ENCODE measurements at places on chromosomes 6 and 20.

DNA sequence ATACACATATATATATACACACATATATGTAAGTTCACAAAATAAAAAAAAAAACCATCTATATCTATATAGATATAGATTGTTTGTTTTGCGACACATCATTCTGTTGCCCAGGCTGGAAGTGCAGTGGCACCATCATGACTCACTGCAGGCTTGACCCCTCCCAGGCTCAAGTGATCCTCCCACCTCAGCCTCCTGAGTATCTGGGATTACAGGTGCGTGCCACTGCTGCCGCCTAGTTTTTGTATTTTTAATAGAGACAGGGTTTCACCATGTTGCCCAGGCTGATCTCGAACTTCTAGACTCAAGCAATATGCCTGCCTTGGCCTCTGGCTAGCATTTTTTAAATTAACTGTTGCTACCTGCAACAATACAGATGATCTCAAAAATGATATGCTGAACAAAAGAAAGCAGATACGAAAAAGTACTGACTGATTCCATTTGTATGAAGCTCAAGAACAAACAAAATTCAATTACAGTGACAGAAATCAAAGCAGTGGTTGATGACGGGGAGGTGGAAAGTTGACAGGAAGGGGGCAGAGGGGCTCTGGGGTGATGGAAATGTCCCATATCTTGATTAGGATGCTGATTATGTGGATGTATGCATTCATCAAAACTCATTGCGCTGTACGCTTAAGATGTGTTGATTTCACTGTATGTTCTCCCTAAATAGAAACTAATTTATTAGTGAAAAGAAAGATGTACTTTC, 49.6 kb downstream of the ATXN1 start:
- DNase-seq, result peak; percentile 38

DNA sequence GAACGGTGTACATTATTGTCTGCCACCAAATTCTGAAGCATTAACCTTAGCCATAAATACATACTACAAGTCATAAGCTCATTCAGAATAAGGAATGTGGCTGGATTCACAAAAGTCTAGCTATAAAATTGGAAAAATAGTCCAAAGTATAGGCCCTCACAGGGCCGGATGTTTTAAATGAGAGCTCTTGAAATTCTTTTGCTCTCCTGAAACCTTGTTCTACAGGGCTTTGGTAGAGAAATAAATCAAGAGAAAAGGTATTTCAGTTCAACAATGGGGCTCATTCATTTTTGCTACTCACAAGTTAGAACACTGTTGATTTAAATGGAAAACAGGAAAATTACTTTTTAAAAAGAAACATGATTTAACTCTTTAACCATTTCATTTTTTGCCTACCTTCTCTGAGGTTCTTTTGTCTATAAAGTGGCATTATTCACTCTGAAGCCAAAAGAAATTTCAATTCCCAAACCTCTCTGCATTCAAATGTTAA, 58.0 kb downstream of the PREP start:
- DNase-seq, result no peak

DNA sequence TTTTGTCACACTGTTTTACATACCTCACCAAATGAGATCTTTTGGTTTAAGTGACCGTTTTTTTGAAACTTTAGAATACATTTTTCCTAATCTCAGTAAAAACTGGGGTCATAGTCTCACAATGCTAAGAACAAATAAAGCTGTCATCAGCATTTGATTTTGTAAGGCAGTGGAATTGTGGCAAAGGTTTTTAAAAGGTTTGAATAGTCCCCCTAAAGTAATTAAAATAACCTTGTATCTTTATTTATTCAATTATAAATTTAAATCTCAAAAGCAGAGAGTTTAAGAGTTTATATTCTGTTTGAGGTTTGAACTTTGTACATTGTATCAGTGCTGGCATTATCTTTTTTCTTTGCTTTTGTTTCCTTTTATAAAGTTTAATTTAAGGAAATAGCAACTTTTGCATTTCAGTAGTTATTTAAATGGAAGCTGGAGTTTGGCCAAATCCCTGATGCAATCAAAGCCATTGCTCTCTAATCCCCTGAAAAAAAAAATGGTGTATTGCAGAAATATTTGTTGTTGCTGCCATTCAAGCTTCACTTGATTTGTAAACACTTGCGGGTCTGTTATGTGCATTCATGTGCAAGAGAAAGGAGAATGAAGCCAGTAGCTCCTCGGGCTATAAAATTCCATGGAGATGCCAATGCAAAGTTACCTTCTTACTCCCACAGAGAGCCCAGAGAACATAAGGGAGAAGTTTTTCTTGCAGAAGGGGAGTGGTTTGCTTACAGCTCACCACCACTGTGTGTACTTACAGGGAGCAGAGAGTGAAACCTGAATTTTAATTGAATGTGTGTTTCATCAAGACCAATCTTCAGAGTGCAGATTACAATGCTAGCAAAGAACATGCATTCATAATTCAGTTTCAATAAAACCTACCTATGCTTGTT, 391.8 kb downstream of the ARHGAP18 start:
- peak; percentile 59 for DNase-seq

DNA sequence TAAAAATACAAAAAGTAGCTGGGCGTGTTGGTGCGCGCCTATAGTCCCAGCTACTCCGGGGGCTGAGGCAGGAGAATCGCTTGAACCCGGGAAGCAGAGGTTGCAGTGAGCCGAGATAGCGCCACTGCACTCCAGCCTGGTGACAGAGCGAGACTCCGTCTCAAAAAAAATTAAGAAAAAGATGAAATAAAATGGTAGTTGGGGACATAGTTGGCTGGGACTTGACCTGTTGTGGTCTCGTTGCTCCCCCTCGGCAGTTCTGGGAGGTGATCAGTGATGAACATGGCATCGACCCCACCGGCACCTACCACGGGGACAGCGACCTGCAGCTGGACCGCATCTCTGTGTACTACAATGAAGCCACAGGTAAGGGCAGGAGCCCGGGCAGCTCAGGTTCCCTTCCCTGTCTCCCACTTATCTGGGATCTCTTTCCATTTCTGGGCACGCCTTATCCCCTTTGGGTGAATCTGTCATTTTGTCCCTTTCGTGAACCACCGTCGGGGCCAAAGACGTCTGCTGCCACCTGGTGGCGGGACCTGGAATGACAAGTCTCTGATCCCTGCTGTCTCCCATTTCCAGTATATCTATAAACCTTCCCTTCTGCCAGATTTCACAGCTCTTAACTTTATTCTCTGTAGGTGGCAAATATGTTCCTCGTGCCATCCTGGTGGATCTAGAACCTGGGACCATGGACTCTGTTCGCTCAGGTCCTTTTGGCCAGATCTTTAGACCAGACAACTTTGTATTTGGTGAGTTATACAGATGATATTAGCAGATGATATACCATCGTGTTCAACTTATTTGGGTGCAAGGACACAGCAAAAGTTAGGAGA, 2.3 kb downstream of the TUBB start:
- DNase-seq, result peak; percentile 76

DNA sequence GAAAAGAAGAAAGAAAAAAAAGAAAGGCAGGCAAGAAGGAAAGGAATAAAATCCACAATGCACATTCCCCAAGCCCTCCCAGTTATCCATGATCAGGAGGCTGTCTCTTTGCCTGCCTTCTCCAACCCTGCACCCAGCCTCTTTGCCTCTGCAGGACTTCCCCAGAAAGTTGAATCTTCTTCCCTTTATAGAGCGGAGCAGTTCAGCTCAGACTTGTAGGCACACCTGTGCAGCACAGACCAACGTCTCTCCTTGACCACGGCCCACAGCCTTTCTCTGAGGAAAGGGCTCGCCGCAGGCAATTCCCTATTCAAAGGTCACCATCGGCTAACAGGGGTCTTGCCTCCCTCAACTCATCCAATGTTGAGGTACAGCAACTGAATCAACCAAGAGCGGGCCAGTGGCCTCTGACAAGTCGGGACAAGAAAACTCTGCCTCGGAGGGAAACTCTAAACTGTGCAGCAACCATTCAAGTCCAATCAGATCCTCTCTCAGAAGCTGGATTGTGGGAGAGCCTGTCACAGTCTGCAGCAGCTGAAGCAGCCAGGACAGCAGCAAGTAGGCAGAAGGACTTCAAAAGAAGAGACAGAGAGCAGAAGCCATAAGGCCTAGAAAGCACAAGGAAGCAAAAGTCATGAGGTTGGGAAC, 529.2 kb upstream of the JARID2 start:
- DNase-seq, result no peak

- no peak for DNase-seq
Observed at GRCh38 chr20:4719190-4719589, 2.5 kb upstream of the PRND start.

DNA sequence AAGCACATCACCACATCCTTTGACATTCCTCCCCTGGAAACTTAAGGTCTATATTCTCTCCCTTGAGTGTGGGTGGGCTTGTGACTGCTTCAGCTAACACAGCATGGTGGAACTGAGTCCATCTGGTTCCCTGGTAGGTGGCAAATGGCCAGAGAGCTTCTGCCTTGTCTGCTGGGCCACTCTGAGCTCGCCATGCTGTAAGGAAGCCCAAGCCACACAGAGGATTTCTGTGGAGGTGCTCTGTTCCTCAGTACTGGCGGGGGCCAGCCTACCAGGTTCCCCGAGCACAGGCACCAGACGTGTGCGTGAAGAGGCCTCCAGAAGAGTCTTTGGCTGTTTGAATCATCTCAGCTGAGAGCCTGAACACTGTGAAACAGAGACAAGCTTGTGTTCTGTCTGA, 41.6 kb upstream of the PMEPA1 start:
- DNase-seq, result no peak

GRCh38 chr6:167056370-167056769, 57.2 kb downstream of the CEP43 start:
- peak; percentile 6 for DNase-seq

DNA sequence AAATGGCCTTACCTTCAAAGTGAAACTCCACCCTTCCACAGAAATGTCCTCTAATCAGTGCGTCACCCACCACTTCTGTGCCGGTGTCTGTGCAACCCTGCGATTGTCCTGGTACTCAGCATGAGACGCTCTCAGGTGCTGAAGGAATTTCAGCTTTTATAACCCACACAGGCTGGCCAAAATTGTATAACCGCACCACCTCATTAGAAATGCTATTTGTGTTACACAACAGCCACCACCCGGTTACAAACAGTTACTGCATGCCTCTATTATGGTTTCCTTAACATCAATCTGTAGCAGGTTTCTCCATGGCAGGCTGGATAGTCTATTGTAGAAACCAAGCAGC, 51.5 kb downstream of the SLC23A2 start:
- peak; percentile 58 for DNase-seq

GRCh38 chr6:17045581-17046322, 56.1 kb upstream of the STMND1 start:
- peak; percentile 52 for DNase-seq
